SK-N-MC (cell line): ENCODE measurements at places on chromosomes 3 and 15.
A peak's percentile ranks its signal among the peaks of the same experiment; 100 is the strongest.

DNA sequence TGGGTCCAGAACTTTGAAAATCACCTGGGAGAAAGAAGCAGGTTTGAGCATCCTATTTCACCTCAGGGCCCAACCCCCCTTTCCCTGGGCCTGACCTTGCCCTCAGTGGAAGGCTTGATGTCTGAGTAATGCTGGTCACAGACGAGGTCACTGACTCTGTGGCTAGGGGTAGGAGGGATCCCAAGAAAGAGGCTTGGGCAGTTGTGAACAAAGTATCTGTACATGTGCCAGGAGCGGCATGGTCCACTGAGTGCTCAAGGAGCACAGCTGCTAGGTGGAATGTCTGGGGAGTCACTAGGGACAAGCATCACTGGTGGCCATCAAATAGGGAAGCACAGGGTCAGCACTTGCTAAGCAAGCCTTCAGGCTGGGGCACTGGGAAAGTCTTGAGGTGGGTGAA, 7.3 kb downstream of the CCDC71 start:
- DNase-seq = no peak

DNA sequence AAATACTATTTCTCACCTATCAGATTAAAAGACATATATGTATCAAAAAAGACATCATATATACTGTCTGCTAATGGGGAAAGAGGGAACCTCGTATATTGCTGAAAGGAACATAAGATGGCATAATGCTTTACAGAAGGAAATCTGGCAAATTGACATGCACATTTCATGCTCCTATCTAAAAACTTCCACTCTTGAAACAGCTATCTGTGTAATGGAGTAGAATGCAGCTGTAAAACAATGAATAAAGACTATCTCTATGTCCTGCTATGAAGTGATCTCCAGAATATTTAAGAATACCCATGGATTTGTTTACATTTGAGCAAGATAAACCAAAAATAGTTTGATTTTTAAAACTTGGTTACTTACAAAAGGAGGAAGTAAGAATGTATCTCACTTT, 107.4 kb downstream of the TBL1XR1 start:
- DNase-seq = no peak

DNA sequence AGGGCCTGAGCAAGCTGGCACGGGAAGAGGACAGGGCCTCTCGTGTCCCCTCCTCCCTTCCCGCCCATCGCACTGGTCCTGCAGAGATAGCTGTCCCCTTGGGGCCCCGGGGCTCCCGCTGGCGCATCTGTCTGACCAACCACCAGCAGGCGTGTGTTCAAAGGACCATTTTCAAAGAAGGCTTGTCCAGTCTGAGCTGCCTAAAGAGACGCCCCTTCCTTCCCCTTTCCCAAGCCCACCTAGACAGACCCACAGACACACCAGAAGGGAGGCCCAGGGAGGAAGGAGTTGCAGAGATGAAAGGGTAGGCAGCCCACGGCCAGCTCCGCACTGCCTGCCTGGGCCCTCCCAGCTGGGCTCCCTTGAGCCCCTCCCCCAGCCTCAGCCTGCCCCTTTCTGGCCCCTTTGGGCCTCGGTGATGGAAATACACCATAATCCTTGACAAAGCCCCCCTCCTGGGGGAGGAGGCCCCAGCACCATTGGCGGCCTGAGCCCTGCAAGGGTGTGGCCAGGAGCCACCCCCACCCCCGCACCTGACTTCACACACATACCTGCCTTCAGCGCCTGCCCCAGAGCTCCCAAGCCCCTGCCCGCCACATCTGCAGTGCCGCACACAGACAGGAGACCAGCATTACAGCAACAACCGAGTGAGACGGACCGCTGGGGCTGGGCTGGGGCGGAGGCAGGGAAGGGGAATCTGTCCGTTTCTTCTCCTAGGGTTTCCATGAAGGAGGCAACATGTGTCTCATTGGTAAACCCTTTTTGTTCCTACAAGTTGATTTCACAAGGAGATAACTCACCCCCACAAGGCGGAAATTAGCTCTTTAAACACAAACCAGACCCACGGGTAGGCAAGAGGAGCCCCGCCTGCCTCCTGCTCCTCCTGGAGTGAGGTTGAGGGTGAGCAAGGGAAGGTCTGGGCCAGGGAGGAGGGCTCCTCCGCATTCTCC, at the start of gene STRA6:
TSS of gene STRA6 (minus strand) at position 336 of the 950 bp plus-strand sequence. CDS start 520 bp downstream, outside the sequence.
- DNase-seq = peak; percentile 55

DNA sequence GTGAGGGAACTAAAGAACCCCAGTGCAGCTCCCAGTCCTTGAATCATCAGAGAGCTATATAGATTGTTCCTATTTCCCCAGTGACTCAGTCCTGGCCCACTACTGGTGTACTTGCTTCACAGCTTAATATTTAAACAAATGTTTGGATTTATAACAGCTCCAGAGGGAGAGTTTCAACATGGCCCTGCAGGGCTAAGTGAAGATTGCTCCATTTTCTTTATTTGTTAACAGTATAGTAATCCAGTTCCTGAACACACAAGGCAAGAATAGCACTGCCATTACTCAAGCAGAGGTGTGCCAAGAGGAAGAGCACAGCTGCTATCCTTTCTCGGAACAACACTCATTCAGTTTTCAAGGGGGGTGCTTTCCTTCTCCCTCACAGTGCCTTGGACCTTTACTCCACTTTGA, 6.5 kb downstream of the SQOR start:
- DNase-seq = no peak

DNA sequence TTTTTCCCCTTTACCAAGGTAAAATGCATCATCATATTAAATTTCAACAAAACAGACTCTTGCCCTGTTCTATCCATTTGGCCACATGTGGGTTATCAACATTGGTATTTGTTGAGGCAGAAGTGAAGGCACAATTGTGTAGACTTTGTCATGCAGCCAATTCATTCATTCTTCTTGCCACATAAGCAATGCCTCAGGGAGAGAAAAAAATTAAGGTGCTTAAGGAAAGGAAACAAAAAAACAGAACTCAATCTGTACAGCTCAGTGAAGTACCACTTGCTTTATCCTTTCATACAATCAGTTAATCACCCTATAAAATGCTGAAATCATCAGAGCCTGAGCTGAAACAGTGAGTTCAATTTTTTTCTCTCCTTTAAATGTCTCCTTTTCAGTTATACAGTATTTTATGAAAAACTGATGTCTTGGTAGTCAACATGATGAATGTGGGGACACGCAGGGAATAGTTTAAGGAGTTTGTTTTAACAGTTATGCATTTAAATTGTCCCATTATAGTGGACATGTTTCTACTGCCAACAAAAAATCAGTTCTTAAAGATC, 588.9 kb downstream of the MFSD1 start:
- no peak for DNase-seq

DNA sequence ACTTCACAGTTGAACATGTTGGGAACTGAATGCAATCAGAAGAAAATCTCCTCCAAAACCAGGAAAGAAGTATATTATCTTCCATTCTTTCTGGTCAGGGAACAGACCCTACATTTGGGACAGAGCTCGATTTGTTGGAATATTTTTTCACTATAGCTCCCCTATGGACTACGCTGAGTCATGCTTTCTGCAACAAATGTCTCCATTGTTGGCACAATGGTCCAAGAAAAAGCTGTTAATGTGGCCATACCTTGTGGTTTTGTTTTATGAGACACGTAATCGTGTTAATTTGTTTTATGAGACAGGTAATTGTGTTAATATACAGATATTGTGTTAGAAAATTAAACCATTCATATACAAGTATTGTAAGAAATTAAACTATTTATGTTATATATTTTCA, 101.4 kb downstream of the TGFBR2 start:
- DNase-seq = no peak

DNA sequence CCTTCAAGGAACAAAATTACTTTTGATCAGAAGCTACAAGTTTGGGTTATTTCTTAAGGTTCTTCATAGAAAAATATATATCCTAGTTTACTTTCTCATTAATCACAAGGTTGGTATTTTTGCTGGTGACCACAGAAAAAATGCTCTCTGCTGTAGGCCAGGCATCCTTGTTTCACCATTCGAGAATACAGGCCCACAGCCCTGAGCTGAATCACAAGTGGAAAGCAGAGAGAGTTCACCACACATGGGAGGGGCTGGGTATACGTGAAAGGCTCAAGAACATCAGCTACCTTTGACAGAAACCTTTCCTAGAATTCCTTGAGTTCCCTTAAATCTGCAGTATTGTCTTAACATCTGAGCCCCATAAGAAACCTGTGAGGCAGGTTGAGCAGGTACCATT, 23.2 kb downstream of the CPEB1 start:
- DNase-seq = no peak

DNA sequence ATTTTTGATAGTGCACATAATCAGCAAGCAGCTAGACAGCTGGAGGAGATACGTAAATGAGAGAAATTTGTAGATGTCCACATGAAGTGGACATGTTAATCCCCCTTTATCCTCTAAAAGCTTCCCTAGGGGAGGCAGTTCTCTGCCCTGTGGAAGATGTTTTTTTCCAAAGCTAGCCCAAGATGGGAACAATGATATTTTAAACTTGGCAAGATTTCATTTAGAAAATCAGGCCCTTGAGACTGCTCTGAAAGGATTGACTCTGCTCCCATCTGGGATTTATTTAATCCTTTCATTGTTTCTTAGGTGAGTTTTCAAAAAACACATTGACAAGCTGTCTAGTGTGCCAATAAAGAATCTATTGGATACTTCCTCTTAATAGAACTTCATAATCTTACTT, 92.0 kb downstream of the SYNPR start:
- no peak for DNase-seq
